ENCODE measurements at places on chromosomes 12 and 14. TPM values are rescaled to one million over a fixed set of nuclear protein-coding genes. Genes with fewer than 3 reads are reported as not detected.

GRCh38 chr14:101843038-101843437, 81.5 kb downstream of the PPP2R5C start:
- DNase-seq, result no peak

DNA sequence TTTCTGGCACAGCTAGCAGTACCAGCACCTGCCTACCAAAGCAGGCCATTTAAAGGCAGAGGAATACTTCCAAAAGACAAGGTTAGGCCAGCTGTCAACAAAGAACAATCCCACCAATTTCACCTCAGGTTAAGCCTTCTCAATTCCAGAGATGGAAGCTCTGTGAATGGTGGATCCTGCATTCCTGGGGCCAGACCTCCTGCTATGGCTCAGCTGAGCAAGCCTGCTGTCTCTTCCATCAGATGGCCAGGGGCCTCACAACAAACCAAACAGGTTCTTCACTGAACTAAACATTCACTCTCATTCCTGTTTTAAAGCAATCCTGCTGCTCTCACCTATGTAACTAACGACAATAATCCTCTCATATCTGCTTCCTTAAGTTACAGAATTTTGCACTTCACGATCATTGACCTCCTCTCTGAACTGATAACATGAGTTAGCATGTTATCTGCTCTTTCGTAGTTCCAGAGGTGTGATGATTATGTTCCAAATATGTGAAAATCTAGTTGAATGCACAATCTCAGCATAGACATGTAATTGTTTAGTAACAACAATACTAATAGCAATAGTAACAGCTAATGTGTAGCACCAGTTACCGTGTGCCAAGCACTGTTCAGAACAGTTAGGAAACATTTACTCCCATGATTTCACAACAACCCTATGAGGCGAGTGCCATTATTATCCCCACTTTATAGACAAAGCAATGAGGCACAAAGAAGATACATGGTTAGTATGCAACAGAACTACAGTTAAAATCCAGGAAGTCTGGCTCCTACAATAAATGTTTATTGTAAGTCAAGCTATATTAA, 73.2 kb downstream of the SLC2A13 start:
- no peak for DNase-seq

DNA sequence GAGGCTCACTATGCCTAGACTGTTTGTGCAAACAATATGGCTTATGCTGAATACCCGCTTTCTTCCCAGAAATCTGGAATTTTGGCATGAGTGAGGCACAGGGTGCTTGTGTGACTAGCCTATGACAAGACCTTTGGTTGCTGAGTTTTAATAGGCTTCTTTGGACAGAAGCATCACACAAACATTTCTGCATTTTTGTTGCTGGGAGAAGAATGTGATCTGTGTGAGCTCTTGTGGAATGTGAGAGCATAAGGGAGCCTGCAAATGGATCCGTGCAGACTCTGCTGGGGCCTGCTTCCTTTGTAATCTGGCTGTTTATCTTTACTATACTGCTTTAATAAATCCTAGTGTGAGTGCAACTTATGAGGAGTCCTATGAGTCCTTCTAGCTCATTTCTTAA, 83.0 kb upstream of the ZDHHC17 start:
- no peak for DNase-seq

- DNase-seq, result no peak
Measured at GRCh38 chr14:99284254-99285004, 12.4 kb upstream of the BCL11B start.

DNA sequence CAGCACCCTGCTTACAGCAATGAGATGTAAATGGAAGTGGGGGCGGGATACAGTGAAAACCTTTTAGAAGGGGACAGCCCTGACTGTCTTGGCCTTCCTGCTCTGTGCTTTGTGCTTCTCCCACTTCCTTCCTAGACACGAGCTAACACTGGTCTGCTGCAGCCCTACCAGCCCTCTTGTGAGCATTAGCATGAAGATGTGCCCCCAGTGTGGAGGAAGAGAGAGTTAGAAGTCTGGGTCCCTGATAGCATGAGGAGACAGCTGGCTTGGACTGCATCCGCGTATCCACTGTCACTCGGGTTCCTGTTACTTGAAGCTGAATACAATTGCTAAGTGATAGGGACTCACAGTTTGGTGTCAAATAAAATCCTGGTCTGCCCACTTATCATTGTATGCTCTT, 248.1 kb upstream of the SOX5 start:
- no peak for DNase-seq

DNA sequence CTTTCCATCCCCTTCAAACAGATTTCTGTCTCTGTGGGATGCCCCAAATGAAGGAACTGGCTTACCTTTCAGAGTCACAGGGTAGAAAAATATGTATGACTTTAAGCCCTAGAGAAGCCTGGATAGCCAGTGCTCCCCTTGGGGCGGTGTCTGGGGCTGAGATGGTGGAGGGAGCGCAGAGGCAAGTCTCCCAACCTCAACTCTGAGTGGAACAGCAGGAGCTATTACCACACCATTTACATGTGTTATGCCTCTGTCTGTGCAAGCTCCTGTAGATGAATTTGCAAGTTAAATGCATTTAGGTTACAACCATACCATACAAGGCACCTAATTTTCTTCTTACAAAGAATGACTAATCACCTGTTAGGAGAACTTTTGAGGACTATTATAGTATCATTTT, 50.4 kb upstream of the CLMN start:
- no peak for DNase-seq

DNA sequence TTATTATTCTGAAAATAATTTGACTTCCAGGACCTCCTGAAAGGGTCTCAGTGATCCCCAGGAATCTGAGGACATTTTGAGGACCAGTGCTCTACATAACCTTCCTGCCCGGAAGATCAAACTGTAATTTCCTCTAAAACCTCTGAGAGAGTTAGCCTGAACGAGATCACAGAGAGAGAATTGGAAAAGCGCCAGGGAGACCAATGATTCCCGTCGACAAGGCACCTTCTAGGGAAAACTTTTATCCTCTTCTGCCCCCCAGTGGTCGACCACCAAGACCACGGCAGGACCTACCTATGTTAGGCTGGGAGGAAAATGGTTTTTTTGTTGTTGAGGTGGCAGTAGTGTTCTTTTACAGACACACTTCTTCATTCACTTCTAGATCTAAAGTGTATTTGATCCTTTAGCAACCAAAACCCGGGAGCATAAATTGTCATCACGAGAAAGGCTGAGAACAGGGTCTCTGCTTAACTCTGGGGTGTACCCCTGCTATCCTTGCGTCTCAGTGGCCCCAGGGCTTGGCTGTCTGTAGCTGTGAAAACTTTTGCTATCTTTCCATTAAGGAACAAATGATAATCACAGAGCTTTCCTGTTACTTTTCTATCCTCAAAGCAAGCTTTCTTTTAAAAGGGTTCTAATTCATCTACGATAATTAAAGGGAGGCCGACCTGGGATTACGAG, 62.9 kb upstream of the NID2 start:
- DNase-seq, result peak; percentile 85

DNA sequence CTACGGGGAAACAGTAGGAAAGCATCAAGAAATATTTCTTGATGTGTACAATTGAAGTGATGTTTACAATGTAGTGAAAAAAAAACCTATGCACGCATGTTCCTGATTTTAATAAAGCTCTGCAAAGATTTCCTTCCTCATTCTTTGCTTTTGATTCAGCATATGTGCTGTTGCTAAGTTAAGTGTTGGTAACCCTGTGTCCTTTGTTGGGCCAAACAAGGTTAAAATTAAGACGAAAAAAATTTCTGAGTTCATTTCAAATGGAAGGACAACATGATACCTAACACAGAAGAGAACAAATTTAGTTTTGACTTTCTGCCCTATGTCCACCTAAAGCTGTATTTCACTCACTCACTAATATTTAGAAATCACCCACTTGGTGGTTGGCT, 62.8 kb downstream of the PPP2R5C start:
- DNase-seq, result no peak

DNA sequence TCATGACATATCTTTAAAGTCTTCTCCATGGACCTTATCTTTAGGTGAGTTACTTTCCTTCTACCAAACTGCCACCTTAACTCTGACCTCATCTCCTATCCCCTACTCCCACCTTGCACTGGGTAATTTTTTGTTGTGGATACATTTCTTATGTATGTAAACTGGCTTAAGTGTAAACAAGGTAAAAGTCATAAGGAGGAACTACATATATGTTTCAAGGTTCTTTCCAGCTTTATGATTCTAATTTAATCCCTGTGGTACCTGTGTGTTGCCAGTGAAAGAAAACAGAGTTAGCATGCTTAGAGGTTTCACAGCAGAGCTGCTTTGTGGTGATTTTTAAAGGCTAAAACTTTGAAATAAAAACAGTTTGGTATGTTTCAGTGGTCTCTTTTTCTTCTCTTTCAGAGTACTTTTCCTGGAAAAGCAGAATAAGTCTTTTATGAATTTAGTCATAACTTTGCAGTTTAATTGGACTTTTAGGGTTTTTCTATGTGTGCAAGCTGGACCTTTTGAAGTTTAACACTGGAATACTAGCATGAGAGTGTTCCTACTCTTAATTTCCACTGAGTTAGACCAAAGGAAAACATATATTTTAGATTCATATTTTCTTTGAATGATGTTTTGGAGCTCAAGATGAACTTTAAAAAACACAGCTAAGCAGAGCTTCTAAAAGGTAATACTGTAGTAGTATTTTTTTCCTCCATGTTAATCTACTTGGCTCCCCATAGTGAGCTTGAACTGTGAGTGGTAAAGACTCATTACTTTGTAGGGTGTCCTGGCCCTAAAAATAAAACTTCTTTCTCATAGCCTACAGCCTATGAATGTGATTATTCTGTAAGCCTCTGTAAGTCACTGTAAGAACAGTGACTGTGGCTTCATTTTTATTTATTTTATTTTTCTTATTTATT, 105.4 kb downstream of the FUT8 start:
- no peak for DNase-seq

DNA sequence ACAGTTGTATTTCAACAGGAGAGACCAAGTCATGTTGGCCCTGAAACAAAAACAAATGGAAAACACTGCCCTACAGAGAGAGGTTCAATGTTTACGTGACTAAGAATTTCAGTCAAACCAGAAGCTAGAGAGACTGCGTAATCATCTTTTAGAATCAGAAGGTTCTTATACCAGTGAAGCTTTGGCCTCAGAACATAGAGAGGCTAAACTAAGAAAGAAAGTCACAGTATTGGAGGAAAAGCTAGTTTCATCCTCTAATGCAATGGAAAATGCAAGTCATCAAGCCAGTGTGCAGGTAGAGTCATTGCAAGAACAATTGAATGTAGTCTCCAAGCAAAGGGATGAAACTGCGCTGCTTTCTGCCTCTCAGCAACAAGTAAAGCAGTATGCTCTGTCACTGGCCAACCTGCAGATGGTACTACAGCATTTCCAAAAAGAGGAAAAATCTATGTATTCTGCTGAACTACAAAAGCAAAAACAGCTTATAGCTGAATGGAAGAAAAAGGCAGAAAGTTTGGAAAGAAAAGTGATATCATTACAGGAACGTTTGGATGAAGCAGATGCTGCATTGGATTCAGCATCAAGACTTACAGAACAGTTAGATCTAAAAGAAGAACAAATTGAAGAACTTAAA, 32.5 kb upstream of the NUAK1 start:
- no peak for DNase-seq

- DNase-seq, result no peak
Measured at GRCh38 chr12:17810399-17810798, 279.6 kb downstream of the RERGL start.

GRCh38 chr12:13503094-13503835, 306.7 kb downstream of the EMP1 start:
- DNase-seq, result no peak

- no peak for DNase-seq
Measured at GRCh38 chr12:42946871-42947381, 357.4 kb upstream of the PRICKLE1 start.

GRCh38 chr12:53937099-53937498, 1.5 kb upstream of the HOXC13 start:
- no peak for DNase-seq

DNA sequence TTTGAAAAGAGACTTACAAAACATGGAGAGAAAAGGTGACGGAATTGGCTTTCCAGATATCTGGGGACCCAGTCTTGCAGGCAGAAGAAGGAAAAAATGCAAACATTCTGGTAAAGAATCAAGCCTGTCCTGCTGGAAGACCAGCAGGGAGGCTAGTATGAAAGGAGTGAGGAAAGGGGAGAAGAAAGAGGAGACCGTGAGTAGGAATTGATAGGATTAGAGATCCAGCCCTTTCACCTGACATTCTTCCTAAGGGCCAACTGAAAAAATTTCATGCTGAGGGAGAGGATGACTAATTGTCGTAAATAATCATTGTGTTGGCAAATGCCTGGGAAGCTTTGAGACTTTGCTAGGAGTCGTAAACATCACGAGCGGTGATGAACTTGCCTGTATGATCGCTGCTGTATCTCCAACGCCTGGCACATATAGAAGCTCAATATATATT, 12.1 kb downstream of the BHLHE41 start:
- no peak for DNase-seq

Gene SDR9C7
- 0.23 TPM for polyA plus RNA-seq

Gene AQP6
- 18.6 TPM for polyA plus RNA-seq

Gene KLHDC1
- 7.9 TPM for polyA plus RNA-seq
